ENCODE measurements at places on chromosomes 13 and 19. TPM values are rescaled to one million over a fixed set of nuclear protein-coding genes. Genes with fewer than 3 reads are reported as not detected.

ATF5 gene
- 20.1 TPM for polyA plus RNA-seq

U2AF2 gene
- polyA plus RNA-seq = 135 TPM

GRCh38 chr13:93867481-93867880 is 612.0 kb downstream of the DCT start:
- no peaks in the 10 kb centered on the region for H3K27me3 ChIP-seq
- no peaks in the 10 kb centered on the region for H3K36me3 ChIP-seq
- H3K4me1 ChIP-seq = peaks cover 2% of the 10 kb centered on the region
- H3K27ac ChIP-seq = no peak overlapping the region

DNA sequence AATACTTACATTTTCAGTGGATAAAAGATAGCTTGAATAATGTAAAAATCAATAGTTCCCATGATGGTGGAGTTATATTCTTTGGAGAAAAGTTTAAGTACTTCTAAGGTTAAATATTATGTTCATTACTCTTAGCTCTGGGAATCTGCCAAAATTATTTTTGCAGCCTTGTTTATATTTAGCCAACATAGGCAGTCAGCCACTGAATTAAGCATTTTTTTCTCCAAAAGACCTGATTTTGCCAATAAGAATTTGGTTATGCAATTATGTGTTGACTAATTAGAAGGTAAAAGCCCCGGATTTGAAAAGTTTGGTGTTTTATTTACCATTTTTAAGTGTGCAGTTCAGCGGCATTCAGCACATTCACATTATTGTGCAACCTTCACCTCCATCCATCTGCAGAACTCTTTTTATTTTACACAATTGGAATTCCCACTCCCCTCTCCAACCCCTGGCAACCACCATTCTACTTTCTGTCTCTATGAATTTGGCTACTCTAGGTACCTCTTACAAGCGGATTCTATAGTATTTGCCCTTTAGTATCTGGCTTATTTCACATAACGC is 90.1 kb upstream of the C1QTNF9B start:
- H3K4me3 ChIP-seq = no peak overlapping the region
- H3K27ac ChIP-seq = no peak overlapping the region
- no peaks in the 10 kb centered on the region for H3K36me3 ChIP-seq

DNA sequence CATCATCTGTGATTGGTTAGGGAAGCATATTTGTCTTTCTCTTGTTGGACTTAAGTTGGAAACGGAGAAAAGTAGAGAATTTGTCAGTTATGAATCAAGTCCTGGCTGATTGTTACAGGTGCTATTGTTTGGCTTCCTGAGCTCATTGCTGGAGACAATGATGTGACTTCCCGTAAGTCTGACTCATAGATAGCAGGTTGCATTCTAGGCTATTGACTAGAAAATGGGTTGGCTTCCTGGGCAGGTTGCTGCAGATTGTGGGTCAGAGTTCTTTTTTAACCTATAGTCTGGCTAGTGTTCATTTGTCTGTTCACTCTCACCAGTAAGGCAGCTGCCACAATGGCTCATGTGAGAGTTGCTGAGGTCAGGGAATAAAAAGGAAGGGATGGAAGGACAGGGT is 101.5 kb downstream of the CCNA1 start:
- H3K36me3 ChIP-seq = no peaks in the 10 kb centered on the region
- no peak overlapping the region for H3K27ac ChIP-seq
- no peak for DNase-seq
- no peaks in the 10 kb centered on the region for H3K4me1 ChIP-seq
- no peak overlapping the region for H3K4me3 ChIP-seq

GRCh38 chr19:17351815-17352435 is 14.6 kb downstream of the GTPBP3 start:
- no peak for DNase-seq
- H3K36me3 ChIP-seq = no peaks in the 10 kb centered on the region
- no peaks in the 10 kb centered on the region for H3K27me3 ChIP-seq
- H3K4me3 ChIP-seq = no peak overlapping the region
- H3K4me1 ChIP-seq = no peaks in the 10 kb centered on the region
- H3K27ac ChIP-seq = no peak overlapping the region

DNA sequence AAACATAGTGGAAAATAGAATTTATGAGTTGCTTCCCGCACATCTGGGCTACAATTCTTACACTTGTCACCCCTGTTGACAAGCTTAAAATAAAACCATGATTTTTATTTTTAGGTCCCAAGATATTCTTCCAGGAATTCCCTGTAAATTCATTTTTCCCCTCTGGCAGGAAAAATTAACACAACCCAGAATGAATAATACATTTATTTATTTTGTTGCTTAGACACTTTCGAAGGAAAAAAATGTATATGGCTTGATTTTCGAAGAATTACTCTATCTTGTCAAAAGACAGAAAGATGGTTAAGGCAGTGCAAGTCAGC is 74.4 kb downstream of the LHFPL6 start:
- DNase-seq = no peak
- no peaks in the 10 kb centered on the region for H3K27me3 ChIP-seq
- peaks cover 5% of the 10 kb centered on the region for H3K4me1 ChIP-seq
- H3K36me3 ChIP-seq = no peaks in the 10 kb centered on the region
- no peak overlapping the region for H3K4me3 ChIP-seq
